ENCODE measurements at places on chromosomes 16 and 17.

DNA sequence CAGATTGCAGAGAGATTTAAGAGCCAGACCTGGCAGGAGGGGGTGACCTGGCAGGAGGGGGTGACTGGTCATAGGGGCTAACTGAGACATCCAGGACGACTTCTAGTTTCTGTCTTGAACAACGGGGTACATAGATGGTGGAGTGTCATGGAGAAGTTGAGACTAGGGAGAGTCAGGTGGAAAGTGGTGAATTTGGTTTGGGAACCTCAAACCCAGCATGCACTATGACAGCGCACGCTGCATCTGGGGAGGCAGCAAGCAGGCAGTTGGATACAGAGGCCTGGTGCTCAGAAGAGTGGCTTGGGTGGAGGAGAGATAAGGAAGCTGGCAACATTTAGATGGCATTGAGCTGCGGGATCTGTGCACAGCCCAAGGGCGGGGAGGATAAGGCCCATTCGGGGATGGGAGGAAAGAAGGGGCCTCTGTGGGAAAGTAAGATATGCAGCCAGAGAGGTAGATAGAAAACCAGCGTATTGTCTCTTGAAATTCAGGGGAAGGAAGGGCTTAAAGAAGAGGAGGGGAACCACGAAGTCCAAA, 4.5 kb downstream of the RIPOR1 start:
- DNase-seq = no peak

GRCh38 chr16:76118344-76118743, 158.9 kb upstream of the CNTNAP4 start:
- no peak for DNase-seq

DNA sequence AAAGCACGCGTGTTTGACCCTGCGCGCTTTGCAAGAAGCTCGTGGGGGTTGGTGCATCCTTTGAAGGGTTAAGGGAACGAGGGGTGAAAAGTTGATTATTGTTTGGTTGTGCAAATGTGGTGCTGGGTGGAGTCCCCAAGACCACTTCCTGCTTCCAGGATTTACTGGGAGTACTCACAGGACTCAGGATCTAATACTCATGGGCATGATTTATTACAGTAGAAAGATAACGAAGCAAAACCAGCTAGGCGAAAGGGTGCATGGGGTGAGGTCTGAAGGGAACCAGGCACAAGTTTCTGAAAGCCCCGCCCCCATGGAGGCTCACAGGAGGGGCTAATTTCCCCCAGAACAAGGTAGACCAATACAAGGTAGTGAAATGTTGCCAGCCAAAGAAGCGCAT, 58.8 kb downstream of the RPTOR start:
- no peak for DNase-seq

- DNase-seq = no peak
These were observed 40.6 kb upstream of the HOXB13 start for GRCh38 chr17:48769009-48769675.
